Lower leg skin (tissue), 4 donors: ENCODE measurements at places on chromosomes 16 and 17. TPM values are rescaled to one million over a fixed set of nuclear protein-coding genes. Genes with fewer than 3 reads are reported as not detected.

The ZBTB4 gene
- 45.6 TPM for total RNA-seq

The LGALS9B gene
- total RNA-seq, result not detected

The GPR179 gene
- not detected for total RNA-seq

The TMC8 gene
- 1.5 TPM for total RNA-seq

The TGFB1I1 gene
- 16.4 TPM for total RNA-seq

The RPL38 gene
- total RNA-seq, result 799 TPM

The SF3B3 gene
- 233 TPM for total RNA-seq

The RAB26 gene
- 2.0 TPM for total RNA-seq

The SEZ6L2 gene
- 1.9 TPM for total RNA-seq

The PIK3R6 gene
- 2.5 TPM for total RNA-seq

The ABI3 gene
- 1.6 TPM for total RNA-seq

The SRSF2 gene
- 192 TPM for total RNA-seq

The SLC9A5 gene
- 0.04 TPM for total RNA-seq

The SLC52A1 gene
- total RNA-seq, result 3.4 TPM

The HOXB13 gene
- 0.07 TPM for total RNA-seq

The CYGB gene
- total RNA-seq, result 11.0 TPM

The CAPNS2 gene
- total RNA-seq, result 165 TPM

The ZNF629 gene
- 16.0 TPM for total RNA-seq

The TPSAB1 gene
- 27.0 TPM for total RNA-seq

The PRR29 gene
- not detected for total RNA-seq

The ACSM3 gene
- 7.1 TPM for total RNA-seq

The NPIPA8 gene
- 14.8 TPM for total RNA-seq

The RNFT1 gene
- total RNA-seq, result 12.4 TPM

The KRTAP4-6 gene
- not detected for total RNA-seq

The GRAPL gene
- total RNA-seq, result 0.71 TPM

The ACAP1 gene
- total RNA-seq, result 4.6 TPM

The MYCBPAP gene
- 0.62 TPM for total RNA-seq

The CORO1A gene
- total RNA-seq, result 23.1 TPM

The PRSS27 gene
- 1.8 TPM for total RNA-seq

The RBBP6 gene
- total RNA-seq, result 112 TPM

The IGFBP4 gene
- total RNA-seq, result 90.4 TPM

The HIGD1B gene
- not detected for total RNA-seq

The FNDC8 gene
- not detected for total RNA-seq

The SLC5A10 gene
- 1.4 TPM for total RNA-seq

The NOS2 gene
- total RNA-seq, result 0.59 TPM

The NOTUM gene
- total RNA-seq, result 0.89 TPM

The B3GNT9 gene
- 12.9 TPM for total RNA-seq

The ATP1B2 gene
- total RNA-seq, result 0.46 TPM

The PAM16 gene
- total RNA-seq, result 51.9 TPM

The ARHGAP44 gene
- total RNA-seq, result 3.0 TPM

The SPATA20 gene
- 56.0 TPM for total RNA-seq

The MYLK3 gene
- not detected for total RNA-seq

The C16orf96 gene
- 0.49 TPM for total RNA-seq

The TNFRSF17 gene
- total RNA-seq, result not detected

The CACNG4 gene
- total RNA-seq, result 0.91 TPM

The RGS11 gene
- 2.7 TPM for total RNA-seq

The MFSD6L gene
- total RNA-seq, result not detected

The SOX15 gene
- 70.4 TPM for total RNA-seq

The IGFALS gene
- 0.69 TPM for total RNA-seq

The NFATC3 gene
- 28.7 TPM for total RNA-seq

The TOX3 gene
- 0.51 TPM for total RNA-seq

The HS3ST4 gene
- total RNA-seq, result 2.4 TPM

The HBM gene
- not detected for total RNA-seq

The APRT gene
- 310 TPM for total RNA-seq

The TMEM238L gene
- 0.23 TPM for total RNA-seq

The ZSCAN10 gene
- total RNA-seq, result not detected

The NATD1 gene
- total RNA-seq, result 13.5 TPM

The CMTR2 gene
- 16.6 TPM for total RNA-seq
